ENCODE measurements at places on chromosomes 12 and 14.

DNA sequence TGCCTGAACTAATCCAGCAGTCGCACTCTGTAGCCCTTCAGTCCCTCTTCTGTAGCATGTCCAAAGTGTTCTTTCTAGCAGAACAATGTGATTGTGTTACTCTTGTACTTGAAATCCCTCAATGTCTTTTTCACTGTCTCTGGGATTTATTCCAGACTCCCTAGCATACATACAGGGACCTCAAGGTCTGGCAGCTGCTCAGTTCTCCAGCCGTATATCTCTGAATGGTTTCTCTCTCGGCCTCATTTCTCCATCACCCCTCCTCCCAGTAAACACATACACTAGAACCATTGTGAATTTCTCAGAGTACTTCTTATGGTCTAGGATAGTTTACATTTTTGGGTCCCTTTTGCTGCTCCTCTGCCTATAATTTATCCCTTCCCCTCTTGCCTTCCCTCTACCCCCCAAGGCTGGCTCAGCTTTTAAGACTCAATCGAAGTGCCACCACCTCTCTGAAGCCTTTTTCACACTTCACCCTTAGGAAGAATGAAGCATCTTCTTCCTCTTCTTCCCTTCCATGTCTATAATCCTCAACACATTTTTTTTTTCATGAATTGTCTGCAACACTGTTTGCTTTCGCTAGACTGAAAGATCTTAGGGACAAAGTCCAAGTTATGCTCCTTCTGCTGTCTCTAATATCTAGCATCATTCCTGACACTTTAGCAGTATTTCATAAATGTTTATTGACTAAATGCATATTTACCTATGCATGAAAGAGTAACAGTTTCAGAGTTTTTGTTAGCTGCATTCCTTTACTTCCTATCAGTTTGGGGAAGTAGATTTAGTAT lies 446.1 kb downstream of the ZFP36L1 start:
- DNase-seq, result no peak
- no peaks in the 10 kb centered on the region for H3K27me3 ChIP-seq
- peaks cover 15% of the 10 kb centered on the region for H3K4me1 ChIP-seq
- no peak overlapping the region for H3K27ac ChIP-seq

DNA sequence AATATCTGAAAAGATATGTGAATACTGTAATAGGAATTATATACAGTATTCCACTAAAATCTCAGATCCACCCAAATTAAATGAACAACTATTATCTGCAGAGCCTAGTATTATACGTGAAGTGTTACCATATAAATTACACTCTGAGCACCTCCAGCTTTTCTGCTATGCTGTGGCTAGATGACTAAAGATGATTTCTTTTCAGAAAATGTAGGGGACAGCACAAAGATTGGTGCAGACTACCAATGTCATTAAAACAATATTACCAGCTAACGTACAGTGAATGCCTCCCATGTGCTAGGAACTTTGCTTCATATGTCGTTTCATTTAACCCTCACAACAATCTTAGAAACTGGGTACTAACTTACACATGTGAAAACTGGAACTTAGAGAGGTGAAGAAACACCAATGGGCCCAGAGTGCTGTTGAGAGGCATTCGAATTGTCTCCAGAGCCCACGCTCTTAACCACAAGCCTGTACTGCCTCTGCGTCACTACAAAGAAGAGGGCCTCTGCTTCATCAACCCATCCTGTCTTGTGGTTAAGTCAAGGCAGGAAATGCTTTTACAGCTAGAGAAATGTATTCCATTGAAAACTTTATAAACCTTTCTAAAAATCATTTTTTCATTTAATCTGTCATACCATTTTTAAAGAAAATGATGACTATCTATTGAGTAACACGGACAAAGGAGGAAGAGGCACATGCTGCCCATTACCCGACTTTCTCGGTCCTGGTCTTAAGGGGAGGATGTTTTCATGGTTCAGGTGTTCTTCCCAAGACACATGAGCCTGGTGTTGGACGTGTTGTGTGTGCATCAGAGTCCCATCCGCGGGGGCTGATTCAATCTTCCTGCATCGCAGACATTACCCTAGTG lies 1.3 kb downstream of the GPR65 start:
- H3K4me1 ChIP-seq, result peaks cover 8% of the 10 kb centered on the region
- no peak for DNase-seq
- no peak overlapping the region for H3K27ac ChIP-seq
- H3K4me3 ChIP-seq, result no peak overlapping the region
- no peaks in the 10 kb centered on the region for H3K36me3 ChIP-seq
- H3K27me3 ChIP-seq, result no peaks in the 10 kb centered on the region

DNA sequence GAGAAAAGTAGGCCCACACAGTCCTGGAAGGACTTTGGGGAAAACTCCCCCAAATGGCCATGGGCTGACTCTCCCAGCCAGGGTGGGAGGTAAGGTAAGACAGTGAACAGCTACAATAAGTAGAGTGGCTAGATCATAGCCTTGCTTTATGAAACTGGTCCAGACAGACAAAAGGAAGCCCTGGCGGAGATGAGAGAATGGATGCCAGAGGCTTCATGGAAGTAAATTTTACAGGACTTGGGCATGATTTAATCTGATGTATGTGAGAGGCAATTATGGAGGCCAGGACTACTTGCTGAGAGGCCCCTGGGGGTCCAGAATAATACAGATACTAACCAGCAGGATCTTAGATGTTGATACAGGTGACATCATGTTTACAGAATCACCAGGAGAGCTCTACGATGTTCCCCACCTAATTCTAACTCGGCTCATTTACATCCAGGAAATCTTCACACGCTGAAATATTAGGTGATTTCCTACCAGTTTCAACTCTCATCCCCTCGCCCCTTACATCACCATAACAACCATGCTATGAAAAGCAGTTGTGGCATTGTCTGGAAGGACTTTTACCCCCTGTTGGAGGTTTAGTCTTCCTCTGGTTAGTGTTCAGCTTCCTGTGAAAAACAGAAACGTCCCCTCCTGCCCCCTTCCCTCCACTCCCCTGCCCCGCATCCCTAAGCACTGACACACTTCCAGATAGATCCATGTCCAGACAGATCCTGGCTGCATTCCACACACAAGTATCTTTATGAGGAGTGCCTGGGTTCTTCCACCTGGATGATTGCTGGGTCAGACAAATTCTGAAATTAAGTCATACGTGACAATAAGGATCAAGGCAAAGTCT lies 39.5 kb upstream of the NT5DC3 start:
- no peaks in the 10 kb centered on the region for H3K4me1 ChIP-seq
- no peak overlapping the region for H3K27ac ChIP-seq
- no peak for DNase-seq
- H3K4me3 ChIP-seq, result no peak overlapping the region

DNA sequence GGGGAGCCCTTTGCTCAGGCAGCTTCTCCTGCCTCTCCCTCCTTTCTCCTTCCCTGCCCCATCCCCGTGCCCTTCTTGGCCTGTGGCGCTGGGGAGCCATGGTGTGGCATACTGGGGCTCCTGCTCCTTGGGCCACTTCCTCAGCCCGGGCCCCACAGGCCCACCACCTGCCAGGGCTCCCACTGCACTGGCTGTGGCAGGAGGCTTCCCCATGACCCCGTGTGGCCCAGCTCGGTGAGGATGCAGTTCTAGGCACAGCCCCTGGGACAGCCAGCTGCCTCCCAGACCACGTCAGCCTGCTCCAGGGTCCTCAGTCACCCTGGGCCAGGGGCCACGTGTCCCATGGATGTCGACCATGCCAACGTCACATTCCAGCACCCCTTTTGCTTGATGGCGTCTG lies 13.0 kb upstream of the AMN start:
- no peaks in the 10 kb centered on the region for H3K4me1 ChIP-seq
- DNase-seq, result no peak
- no peaks in the 10 kb centered on the region for H3K27me3 ChIP-seq

All from SJCRH30 (cell line).